Omental fat pad (tissue), 4 donors: ENCODE measurements at places on chromosomes 1 and 21. TPM values are rescaled to one million over a fixed set of nuclear protein-coding genes. Genes with fewer than 3 reads are reported as not detected.

The RAB7B gene
- 5.0 TPM for total RNA-seq

The C1orf87 gene
- not detected for total RNA-seq

The GPR25 gene
- not detected for total RNA-seq

The CELA3B gene
- total RNA-seq, result not detected
